Skeletal muscle cell (primary cell): ENCODE measurements at places on chromosomes 1 and 21.
A peak's percentile ranks its signal among the peaks of the same experiment; 100 is the strongest.

GRCh38 chr1:115217150-115218033, 120.7 kb downstream of the NGF start:
- DNase-seq = no peak

DNA sequence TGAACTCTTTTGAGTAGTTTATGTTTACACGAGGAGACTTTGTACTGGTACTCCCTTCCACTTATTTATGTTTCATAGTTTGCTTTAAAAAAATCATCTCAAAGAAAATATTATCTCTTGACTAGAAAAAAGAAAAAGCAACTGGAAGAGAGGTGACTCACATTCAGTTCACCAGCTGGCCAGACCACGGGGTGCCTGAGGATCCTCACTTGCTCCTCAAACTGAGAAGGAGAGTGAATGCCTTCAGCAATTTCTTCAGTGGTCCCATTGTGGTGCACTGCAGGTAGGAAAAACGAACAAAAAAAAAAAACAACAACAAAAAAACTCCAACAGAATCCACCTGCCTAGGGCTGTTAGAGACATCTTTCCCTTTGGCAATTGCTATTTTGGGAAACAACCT, 102.9 kb downstream of the PTPRC start:
- no peak for DNase-seq

- DNase-seq = no peak
Measured at GRCh38 chr1:65939636-65940035, 146.9 kb downstream of the PDE4B start.

DNA sequence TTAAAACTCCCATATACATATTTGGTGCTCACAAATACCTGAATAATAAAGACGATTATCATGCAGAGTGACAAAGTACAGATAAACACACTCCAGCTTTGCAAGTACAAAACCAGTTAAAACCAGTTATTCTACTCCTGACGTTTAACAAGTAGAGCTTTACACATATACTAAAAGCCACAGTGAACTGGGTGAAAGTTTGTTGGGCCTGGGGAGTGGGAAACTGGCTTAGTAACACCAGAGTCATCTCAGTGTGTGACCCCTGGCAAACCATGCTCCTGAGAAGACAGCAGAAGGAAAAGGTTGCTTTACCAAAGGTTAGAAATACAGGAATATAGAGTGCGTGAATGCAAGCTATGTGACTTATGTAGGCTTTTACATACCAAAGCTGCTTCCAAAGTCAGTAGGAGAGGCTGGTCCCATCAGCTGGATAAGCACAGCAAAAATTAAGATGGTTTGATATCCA, 148.1 kb downstream of the NRIP1 start:
- DNase-seq = no peak

GRCh38 chr21:38377165-38378088, 120.6 kb downstream of the KCNJ15 start:
- no peak for DNase-seq

GRCh38 chr1:76547916-76548315, 319.4 kb upstream of the ST6GALNAC5 start:
- no peak for DNase-seq

DNA sequence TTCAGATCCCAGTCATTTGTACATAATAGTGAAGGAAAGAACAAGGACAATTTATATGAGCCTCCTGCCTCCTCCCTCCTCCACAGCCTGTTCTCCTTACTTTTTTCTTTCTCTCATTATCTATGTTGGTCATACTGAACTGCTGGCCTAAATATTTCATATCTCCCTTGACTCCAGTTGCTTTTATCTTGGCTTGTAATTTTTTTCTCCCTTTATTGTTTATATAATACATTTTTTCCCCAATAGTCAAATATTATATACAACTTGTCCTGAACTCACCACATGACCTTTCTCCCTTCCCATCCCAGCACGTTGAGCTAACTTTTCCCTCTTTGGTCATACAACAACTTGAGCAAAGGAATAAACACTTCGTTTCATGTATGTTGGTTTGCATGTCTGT, 752.1 kb downstream of the LTN1 start:
- no peak for DNase-seq

DNA sequence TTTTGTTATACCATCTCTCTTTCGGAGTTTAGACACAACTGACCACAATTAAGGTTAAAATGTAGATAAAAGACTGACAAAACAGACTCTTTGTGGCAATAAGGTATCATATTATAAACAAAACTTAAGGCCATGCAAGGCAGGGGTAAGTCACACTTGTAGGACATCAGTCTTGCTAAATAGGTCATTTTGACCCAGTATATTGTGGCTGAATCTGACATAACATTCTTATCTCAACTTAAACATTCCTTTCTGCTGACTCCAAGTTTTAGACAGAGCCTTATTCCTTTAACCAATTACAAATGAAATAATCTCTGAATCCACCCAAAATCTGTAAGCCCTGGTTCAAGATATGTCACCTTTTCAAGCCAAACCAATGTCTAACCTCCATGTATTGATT, 733.4 kb upstream of the B3GALT2 start:
- DNase-seq = no peak

DNA sequence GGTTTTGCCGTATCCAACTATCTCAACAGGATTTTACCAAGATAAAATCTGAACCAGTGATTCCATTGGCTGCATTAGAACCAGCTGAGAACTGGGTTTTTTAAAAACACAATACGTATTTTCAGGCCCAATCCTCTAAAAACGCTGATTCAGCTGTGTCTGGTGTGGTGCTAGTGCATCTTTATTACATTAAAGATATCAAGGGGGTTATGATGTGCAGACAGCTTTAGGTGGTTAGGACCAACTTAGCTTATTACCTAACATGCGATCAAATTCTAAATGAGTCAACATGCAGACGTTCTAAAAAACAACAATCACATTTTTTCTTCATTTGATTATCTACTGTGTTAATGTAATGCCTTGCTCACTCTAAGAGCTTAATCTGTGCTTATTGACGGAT, 32.0 kb upstream of the EXO1 start:
- DNase-seq = no peak

DNA sequence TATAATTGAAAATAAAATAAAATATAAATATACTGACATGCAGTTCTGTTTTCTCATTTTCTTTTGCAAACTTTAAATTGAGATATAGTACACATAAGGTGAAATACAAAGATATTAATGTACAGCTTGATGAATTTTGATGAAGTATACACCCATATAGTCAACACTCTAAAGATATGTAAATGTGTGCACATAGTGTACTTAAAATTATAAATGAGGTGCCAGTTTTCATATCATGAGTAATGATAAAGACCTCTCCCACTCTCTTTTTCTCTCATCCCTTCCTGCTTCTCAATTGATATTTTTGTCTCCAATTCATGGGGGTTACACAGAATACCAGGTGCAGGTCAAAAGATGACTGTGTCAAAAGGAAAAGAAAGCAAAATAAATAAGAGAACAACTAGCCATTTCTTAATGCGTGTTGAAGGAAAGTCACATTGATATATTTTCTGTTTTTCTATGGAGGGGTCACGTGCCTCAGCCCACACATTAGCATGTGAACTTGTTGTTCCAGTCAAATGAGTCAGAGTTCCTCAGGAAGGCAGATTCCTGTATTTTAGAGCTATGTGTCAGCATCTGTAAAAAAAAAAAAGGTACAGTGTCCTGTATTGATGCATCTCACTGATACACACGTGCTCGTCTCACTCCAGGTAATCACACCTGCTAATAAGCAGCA, 64.3 kb upstream of the HOOK1 start:
- peak; percentile 87 for DNase-seq
